Stomach (tissue), 19 donors: ENCODE measurements at places on chromosomes 13 and 19.

DNA sequence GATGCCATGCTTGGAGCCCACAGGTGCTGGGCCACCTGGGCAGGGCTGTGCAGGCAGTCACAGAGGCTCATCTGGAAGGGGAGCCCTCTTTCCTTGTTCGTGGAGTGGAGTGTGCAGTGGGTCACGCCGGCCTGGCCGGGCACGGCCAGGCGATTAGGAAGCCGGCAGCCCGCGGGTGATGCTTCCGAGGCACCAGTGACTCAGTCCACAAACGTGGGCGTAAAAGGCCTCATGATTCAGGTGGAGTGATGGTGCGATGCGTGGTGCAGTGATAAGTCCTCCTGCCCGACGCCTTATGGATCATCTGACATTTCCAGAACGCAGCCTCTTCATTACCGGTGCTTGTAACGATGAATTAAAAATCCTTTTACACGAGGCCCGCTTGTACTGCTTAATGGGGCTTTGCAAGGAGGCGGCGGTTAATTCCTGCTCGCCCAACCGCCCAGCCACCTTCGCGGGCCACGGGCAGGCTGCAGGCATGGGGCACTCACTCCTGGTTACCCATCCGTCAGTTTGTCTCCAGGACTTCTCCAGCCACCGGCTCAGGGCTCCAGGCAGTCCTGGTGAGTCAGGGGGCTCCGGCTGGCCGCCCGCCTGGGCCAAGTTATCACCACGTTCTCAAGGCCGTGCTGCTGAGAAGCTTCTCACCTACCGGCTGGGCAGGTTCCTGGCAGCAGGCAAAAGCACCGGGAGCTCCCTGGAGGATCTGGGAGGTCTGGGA lies 172.4 kb downstream of the KDM4B start:
- DNase-seq = no peak

GRCh38 chr13:43783820-43784219 lies 3.0 kb downstream of the ENOX1 start:
- DNase-seq = no peak

GRCh38 chr13:37345869-37346268 lies 240.4 kb upstream of the CSNK1A1L start:
- no peak for DNase-seq

- no peak for DNase-seq
Measured at GRCh38 chr19:13366529-13367143, 139.6 kb downstream of the CACNA1A start.

DNA sequence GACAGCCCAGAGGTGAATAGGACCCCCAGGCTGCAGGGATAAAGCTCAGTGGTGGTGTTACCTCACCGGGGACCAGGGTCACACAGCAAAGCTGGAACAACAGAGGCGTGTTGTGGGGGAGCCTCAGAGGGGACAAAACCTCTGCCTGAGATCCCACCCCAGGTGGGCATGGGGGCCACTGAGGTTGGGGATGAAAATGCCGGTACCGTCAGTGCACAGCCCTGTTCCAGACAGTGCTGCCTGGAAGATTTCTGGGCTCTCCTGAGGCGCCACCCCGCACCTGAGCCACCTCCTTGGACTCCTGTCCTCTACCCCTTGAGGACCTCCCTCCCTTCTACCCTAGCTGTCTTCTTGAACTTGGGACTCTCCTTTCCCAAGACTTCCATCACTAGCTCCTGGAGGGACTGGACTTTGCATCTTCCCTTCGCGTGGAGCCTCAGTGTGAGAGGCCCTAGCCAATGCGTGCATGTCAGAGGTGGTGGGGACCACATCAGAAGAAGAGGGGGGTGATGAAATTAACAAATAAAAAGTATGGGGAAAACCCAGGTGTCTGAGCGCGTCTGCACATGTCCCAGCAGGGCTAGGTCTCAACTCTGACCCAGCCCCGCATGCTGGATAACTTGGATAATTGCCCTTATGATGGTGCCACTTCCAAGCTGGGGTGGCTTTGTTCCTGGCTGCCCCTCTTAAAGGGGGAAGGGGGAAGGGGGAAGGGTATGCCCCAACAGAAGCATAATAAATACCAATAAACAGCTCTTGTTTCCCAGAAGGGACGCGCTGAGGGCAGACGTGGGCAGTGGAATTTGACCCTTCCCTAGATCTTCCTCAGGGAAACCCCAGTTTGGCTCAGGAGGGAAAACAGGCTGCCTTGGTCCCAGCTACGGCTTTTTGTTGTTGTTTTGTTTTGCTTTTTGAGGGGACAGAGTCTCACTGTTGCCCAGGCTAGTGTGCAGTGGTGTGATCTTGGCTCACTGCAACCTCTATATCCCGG lies 11.6 kb downstream of the CNFN start:
- no peak for DNase-seq

DNA sequence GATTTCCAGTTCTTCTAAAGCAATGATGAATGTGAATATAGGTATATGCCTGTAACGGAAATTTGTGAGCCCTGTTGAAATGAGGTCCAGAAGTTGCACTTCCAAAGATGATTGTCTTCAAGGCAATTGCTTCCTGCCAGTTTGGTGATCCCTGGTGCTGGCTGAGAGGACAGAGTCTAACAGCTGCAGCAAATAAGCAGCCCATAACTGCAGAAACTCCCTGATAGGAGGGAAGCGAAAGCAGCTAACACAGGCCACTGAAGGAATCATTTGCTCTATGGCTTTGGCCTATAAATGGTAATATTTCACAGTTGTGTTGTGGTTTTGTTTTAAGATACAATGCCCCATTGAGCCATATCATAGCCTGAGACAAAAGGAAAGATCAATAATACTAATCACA lies 451.5 kb upstream of the MIR17HG start:
- DNase-seq = peak; percentile 6
